ENCODE measurements at places on chromosomes 5 and 9.
A peak's percentile ranks its signal among the peaks of the same experiment; 100 is the strongest.

- DNase-seq: no peak
These were observed 34.0 kb upstream of the CTNNAL1 start for GRCh38 chr9:109047259-109047658.

DNA sequence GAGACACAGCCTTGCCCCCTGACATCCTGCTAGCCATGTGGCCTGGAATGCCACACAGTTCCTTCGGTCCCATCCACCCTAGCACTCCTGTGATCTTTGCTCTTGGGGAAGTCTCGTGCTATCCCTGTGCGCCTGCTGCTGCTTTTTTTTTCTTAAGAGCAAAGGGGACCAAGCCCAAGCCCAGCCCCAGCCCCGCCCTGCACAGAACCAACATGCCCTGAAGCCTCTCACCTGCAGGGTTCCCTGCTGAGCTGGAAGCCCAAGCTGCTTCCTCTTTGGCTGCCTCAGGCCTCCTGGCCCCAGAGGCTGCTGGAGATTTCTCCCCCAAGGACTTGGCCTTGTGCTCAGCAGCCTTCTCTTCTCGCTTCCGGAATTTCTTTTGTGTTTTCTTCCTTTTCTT, 1.8 kb downstream of the SURF6 start:
- no peak for DNase-seq

DNA sequence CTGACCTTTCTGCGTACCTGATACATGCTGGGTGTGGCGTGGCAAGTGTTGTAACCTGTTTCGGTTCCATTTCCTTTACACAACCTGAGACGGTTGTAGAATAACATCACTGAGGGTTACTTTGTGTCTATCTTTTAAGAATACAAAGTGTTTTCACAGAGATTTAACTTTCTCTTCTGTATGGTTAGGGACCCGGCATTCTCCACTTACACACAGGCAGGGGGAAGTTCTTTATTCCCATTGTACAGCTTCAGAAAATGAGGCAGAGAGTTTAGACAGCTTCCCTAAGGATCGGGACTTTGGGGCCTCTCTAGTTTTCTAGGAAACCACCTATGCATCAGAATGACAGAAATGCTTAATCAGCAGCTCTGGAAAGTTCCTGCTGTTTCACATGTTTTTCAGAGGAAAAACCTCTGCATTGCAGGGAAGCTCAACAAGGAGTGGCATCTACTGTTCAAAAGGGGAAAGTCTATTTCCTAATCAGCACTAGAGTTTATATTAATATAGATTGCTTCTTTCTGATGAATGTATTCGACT, 41.3 kb downstream of the CAST start:
- no peak for DNase-seq

GRCh38 chr9:92763721-92764380, 782 bp downstream of the BICD2 start:
- peak; percentile 61 for DNase-seq

DNA sequence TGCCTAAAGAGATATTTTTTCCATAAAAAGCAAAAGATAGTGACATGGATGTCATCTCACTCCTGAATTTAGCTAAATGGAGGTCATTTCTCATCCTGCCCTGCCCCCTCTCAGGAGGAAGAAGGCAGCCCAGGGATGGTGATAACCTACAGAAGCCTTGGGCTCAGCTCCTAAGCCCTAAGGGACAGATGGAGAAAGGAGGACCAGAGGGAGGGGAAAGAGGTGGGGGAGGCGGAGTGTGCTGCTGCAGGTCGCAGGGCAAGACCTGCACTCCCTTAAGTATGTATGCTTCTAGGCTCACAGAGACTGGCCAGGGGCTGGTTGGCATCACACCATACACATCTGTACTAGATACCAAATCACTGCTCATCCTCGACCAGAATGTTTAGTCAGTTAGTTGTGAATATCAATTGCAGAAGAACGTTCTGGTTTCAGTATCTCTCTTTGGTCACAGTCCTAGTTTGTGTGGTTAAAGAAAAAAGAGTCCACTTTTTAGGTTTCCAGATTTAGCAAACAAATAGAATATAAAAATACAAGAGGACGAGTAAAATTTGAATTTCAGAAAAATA, 18.4 kb upstream of the CDKN2AIPNL start:
- DNase-seq: no peak

GRCh38 chr9:116937361-116937760, 250.3 kb downstream of the TRIM32 start:
- no peak for DNase-seq

- DNase-seq: no peak
These were observed 101.2 kb downstream of the HMHB1 start for GRCh38 chr5:143913008-143913752.

Data from NCI-H1417 (cell line).